ENCODE measurements at places on chromosomes 5 and 9.
A peak's percentile ranks its signal among the peaks of the same experiment; 100 is the strongest.

DNA sequence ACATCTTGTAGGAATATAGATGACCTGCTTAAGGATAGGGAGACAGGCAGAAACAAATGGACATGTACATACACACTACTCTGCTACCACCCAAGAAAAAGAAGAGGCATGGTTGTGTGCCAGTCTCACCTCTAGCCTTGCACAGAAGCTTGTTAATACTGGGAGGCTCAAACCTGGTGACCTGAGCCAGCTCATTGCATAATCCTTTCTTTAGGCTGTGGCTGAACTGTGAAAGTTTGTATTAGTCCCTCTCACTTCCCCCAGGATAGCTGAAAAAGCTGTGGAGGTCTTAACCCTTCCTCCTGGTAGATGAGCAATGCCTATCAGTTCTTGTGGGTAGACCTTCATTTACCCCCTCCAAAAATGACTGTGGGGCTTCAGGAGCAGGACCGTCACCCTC is 28.7 kb downstream of the TPD52L3 start:
- peak; percentile 53 for DNase-seq

DNA sequence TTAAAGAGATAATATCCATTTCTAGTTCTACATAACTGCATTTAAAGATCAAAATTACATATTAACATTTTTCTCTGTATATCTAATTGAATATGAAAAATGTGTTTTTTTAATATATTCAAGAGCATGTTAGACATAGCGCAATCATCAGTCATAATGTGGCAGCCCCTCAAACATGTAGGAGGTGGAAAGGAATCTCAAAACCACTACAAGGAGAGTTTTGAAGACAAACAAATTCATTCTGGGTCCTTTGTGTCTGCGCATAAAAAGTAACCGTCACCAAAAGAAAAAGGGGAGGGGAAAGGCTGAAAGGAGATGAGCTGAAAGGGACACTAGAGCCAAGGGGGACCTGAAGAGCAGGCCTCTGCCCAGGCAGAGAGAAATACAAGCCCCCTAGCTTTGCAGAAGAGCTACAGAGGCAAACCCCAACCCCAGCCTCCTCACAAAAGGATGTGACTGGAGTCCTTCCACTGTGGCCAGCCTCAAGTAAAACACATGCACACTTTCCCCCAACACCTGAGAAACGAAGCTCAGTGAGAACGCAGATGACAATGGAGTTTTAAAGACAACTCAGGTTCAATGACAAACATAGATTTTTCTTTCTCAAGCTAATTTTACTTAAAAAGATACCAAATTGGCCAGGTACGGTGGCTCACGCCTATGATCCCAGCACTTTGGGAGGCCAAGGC is 62.0 kb downstream of the MAPKAP1 start:
- DNase-seq, result no peak

DNA sequence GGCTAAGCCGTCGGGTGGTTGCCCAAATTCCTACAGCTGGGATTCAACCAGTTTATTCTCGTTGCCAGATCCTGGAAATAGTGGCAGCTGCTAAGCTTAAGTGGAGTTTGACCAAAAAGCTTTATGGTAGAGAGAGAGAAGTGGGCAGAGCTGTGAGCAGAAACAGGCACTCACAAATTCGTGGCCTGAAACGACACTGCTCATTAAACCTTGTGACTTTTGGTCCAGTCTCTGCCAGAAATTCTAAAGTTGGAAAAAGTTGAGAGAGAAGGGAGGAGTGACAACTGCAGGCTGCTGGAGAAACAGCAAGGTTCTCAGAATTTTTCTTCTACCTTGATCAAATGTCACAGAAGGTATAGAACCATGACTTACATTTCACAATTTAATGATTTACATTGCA is 131.5 kb downstream of the MTX3 start:
- DNase-seq, result no peak

DNA sequence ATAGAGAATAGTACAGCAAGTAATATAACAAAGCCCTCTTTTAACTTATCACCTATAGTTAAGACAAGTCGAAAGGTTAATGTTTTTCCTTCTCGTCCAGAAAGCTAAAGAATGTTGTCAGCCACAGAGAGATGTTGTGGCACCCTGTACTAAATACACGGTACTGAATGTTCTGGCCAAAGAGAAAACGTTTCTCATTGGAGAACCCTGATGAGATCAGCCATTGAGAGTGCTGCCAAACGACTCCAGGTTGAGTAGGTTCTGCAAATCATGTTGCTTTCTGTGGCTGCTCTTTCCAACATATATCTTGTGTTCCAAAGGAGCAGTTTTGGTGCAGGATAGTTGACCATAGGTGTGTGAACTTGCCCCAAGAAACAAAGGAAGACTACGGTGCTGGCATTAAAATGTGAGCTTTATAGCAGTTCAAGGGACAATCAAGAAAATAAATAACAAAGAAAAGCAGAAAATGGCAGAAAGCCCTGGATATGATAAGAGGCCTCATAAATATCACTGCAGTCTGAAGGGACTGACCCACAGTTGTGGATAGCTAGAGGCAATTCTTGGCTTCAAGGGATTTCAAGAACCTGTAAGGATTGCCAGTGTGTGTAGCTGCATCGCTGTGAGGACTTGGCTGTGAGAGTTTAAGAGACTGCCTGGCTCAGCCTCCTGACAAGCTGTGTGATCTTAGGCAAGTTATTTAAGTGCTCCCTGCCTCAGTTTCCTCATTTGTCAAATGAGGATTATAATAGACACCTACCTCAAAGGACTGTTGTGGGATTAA is 102.7 kb downstream of the ARHGEF28 start:
- DNase-seq, result no peak

DNA sequence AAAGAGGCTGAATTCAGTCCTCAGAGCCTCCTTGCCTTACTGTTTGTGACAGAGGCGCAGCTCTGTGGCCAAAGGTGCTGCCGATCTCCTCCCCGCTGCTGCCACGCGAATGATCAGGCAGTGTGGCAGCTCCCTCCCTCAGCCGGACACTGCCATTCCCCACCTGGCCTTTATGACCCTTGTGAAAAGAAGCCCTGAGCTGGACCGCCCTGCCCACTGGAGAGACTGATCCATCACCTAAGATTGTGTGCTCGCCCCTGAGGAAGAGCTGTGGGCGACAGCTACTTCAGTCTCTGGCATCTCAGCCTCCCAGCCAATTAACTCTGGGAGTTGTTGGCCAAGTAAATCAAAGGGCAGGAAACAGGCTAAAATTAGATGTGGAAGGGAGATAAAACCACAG is 90.9 kb downstream of the CARTPT start:
- no peak for DNase-seq

GRCh38 chr5:163535290-163535689 is 29.9 kb downstream of the MAT2B start:
- DNase-seq, result no peak

DNA sequence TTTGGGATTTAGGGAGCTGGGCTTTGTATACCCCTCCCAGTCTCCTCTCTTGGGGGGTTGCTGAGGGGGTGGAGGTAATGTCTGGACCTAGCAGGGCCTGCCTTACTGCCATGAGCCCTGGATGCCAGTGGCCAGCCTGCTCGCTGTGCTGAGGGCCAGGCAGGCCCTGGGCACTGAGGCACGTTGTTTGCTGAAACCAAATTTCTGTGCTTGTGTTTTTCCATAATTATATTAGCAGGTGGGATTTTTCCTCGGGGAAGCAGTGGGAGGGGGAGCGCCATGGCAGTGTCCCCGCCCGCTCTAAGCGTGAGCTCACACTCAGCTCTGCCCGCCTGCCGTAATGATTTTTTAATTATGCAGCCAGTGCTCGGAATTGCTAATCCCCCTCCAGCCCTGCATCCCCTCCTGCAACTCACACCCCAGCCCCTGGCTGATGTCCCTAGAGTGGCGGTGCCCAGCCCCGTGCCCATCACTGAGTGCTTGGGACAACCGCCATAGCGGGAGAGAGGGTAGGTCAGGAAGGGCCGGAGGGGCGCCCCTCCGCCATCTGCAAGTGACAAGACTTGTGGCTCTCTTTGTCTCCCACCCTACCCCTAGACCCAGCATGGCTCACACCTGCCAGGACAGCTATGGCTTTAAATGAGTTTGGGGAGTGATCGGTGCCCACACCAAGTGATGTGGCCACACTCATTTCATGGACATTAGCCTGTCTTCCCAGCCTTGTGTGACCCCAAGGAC is 20.9 kb downstream of the CXXC5 start:
- DNase-seq, result no peak

GRCh38 chr9:20640331-20641187 is 18.3 kb upstream of the MLLT3 start:
- no peak for DNase-seq

- DNase-seq, result no peak
Observed at GRCh38 chr9:131633491-131634031, 88.2 kb downstream of the PRRT1B start.

DNA sequence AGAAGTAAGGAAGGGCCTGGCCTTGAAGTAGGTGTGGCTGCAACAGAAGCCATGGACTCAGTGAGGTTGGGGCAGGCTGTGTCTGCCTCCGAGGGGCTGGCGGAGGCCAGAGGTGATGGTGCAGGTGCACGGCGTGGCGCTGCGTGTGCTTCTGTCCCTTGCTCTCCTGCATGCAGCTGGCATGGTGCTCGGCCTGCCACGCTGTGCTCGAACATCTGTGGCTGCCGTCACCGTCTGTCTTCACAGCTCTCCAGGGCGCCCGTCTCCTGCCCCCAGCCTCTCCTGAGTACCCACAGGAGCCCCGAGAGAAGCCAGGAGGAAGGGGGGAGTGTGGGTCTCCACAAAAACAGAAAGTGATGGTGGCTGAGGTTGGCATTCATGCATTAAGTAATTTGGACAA is 193.7 kb downstream of the CACNA1B start:
- DNase-seq, result no peak
